ENCODE measurements at places on chromosomes 7 and 10.

GRCh38 chr7:26787701-26788100 lies 76.7 kb downstream of the SKAP2 start:
- DNase-seq, result no peak

DNA sequence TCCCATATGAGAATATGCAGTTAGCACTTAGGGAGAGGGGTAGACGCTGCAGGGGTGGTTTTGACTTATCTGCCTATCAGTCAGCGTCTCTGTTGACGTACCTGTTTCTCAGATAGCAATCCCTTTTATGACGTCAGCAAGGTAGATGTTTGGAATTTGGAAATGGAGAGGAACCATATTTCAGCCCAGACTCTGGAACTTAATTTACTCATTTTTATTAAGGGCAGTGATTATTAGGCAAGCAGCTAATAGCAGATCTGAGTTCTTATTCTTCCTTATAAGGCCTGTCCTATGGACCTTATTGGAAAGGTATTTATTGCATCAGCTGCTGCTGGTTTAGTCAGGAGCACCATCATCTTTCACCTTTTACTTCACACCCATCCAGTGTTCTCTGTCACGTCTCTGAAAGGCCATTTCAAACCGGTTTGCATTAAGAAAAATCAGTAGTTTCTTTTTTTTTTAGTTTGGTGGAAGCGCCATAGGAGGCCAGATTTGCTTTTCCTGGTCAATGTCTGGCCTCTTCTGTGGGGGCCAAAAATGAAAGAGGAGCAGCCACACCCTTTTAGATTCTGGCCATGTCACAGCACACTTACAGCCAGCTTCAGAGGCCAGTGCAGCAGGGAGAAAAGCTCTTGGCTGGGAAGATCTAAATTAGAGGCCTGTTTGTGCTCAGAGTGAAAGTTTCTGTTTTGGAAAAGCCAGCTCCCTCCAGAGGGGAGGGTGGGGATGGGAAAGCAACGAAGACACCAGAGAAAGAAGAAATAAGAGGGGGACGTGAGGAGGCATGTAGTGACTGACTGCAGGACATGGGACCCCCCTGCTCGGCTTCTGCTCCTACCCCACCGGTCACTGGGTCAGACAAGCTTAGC lies 146.3 kb downstream of the TCF7L2 start:
- DNase-seq, result no peak

DNA sequence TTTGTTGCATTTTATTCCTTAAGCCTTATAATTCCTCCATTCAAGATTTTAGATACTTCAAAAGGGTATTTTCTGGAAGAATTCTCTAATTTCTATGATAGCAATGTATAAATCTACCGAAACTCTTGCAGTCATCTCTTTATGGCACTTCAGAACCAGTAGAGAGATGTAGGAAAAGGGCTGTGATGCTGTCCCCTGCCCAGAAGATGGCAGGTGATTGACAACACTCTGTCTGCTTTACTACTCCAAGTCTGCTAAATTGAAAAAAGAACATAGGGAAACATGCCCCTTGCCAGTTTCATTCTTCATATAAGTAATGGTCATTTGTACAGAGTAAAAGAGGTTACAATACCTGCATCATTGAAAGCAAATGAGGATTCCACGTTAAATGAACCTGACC lies 5.1 kb downstream of the TCTN3 start:
- DNase-seq, result no peak

DNA sequence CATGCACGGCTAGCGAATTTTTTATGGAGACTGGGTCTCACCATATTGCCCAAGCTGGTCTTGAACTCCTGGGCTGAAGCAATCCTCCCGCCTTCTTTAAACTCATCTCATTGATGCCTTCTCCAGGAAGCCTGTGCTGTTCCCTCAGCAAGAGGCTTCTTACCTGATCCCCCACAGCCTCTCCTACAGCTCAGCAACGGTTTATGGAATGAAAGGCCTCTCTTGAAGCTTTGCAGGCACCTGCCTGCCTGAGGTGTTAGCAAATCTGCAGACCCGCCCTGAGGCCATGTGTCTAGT lies 468 bp upstream of the TRIM56 start:
- no peak for DNase-seq

GRCh38 chr10:117126034-117126433 lies 12.0 kb downstream of the VAX1 start:
- no peak for DNase-seq

GRCh38 chr7:26630941-26631580 lies 233.3 kb downstream of the SKAP2 start:
- no peak for DNase-seq

DNA sequence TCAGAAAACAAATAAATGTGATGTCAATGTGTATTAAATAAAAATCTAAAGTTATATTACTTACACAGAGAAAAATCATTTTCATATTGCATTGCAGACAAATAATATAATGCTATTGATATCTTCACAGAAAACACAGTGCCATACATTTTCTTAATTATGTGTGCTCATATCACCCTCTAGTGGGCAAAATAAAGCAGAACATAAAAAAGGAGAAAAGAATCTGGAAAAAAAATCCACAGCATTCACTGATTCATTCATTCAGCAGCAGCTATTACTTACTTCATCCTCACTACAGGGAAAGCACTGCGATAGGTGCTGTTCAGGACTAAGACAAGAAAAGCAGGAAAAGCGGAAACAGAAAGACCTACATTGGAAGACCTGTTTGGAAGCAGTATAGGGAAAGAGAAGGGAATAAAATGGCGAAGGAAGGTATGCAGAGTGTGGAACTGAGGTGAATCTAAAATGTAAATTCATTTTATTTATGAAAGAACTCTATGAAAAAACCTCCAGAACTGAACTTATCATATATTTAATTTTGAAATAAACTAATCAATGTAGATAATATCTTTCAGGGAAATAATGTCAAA lies 73.2 kb downstream of the POT1 start:
- DNase-seq, result peak; percentile 25

- no peak for DNase-seq
These were observed 41.6 kb downstream of the SH2D4B start for GRCh38 chr10:80579181-80579763.

DNA sequence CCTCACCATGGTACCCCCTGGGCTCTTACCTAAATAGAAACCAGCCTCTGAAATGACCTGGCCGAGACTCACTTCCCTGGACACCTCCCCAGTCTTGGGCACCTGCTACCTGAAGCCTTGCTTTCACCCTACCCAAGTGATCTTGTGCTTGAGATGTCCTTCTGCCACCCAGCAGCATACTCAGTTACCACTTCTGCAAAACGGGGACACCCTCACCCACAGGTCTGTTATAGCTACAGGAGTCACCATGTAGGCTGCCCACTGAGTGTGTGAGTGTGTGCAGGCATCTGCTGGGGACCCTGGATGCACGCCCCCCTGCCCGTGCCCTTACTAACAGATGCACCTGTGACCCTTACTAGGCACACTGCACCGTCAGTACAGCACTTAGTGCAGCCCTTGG lies 94.8 kb upstream of the PPIF start:
- no peak for DNase-seq

DNA sequence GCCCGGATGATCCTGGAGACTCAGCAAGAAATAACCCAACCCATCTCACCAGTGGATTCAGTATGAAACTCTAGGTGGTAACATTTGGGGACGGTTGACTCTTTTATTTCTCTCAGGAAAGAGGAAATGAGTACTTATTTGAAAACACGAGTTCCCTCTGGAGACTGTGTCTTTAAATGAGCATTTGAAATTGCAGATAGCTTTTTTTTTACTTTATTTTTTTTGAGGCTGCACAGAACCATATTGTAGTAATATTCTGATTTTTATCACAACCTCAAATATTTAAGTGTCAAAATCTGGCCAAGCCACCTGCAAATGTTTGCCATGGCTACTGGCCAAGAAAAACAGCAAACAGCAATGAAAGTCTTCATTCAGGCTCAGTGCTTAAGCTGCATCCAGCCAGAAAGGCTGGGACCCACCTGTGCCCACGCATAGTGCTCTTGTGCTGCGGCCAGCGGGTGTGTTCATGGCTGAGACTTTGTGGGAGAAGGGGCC lies 160.8 kb downstream of the CREB5 start:
- no peak for DNase-seq

GRCh38 chr10:130812381-130813148 lies 499.0 kb downstream of the TCERG1L start:
- no peak for DNase-seq

GRCh38 chr7:102101926-102102325 lies 184.7 kb upstream of the SH2B2 start:
- no peak for DNase-seq

GRCh38 chr10:68666280-68666760 lies 54.7 kb upstream of the CCAR1 start:
- no peak for DNase-seq

- DNase-seq, result no peak
These were observed 5.3 kb downstream of the PHKG1 start for GRCh38 chr7:56087445-56087844.

- no peak for DNase-seq
These were observed 112.9 kb downstream of the FAM107B start for GRCh38 chr10:14661818-14662217.

GRCh38 chr10:35341521-35341920 lies 5.2 kb downstream of the CCNY start:
- DNase-seq, result no peak

DNA sequence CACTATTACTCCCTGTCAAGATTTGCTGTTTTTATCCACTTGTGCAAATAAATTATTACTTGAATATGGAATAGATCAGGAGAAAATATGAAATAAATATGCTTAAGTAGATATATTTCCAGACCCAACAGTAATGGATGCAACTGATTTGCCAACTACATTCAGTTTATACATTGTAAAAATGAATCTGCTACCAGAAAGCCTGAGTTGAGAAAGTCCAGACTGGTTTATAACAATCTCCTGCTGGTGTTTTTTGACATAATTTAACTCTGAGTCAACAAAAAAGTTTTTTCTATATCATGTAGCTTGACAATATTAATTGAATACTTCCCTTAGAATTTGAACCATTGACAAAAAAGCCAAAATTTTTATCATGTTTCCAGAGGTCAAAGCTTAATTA lies 265.8 kb upstream of the SEMA3D start:
- DNase-seq, result no peak
